CD4-positive, alpha-beta T cell treated with Interleukin-6 at 100 ng/mL for 8 hours (primary cell): ENCODE measurements at places on chromosomes 1 and 21.

DNA sequence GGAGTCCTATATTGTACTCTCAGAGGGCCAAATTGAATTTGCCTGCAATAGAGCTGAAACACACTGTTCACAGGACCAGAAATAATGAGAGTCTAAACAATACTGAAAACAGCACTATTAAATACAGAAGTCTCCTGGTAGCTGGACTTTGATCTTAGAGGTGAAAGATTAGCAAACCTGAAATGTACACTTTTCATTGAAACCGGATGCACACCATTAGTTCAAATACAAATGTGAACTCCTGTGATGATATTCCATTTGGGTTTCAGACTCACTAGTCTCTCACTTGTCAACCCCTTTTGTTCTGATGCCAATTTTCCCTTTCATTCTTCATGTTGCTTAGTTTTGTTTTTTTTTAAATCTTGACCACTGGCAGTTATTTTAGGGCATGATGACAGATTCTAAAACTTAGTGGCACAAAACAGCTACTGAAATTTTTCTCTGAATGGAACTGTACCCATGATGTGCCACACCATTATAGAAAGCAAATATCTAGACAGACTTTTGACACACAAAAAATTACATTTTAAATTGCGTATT is 5.9 kb upstream of the TNFSF4 start:
- DNase-seq: no peak

GRCh38 chr1:53657891-53658396 is 81.0 kb downstream of the GLIS1 start:
- DNase-seq: no peak

- no peak for DNase-seq
Measured at GRCh38 chr1:76840278-76840677, 27.0 kb upstream of the ST6GALNAC5 start.

GRCh38 chr1:221274373-221274772 is 395.1 kb downstream of the HLX start:
- no peak for DNase-seq

DNA sequence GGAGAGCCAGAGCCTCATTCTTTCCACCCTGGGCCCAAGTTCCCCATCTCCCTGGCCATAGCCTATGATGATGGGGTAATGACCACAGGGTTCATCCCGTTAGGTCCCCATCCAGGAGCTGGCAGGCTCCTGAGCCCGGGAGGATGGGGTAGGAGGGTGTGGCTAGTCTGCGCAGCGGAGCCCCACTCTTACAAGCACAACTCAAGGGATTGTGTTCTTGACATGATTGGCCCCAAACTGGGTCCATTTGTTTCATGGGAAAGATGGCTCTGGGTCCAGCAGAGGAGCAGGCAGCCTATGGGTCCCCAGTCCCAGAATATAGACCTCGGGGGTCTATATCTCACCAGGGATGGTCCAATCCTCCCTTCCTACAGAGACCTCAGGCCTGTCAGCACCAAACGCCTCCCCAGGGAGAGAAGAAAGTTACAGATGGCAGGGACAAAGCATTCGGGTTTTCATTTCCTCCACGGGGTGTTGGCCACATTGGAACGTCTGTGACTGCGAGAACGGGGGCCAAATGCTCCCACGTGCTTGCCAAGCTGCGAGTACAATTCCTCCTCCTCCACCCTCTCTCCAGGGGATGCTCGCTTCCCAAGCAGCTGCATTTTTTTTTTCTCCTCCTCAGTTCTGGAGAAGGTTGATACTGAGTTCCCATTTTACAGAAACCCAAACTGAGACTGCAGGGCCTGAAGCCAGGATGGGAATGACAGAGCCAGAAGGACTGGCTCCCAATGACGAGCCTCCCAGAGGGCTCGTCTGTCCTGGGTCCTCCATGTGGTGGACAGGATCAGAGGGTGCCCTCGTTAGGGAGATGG is 71.0 kb downstream of the DHRS3 start:
- no peak for DNase-seq
